Stimulated activated CD4-positive, alpha-beta T cell treated with anti-CD3 and anti-CD28 coated beads, Interleukin-4, amount 100 ng/mL, for 24 hours (primary cell): ENCODE measurements at places on chromosomes 4 and X.

DNA sequence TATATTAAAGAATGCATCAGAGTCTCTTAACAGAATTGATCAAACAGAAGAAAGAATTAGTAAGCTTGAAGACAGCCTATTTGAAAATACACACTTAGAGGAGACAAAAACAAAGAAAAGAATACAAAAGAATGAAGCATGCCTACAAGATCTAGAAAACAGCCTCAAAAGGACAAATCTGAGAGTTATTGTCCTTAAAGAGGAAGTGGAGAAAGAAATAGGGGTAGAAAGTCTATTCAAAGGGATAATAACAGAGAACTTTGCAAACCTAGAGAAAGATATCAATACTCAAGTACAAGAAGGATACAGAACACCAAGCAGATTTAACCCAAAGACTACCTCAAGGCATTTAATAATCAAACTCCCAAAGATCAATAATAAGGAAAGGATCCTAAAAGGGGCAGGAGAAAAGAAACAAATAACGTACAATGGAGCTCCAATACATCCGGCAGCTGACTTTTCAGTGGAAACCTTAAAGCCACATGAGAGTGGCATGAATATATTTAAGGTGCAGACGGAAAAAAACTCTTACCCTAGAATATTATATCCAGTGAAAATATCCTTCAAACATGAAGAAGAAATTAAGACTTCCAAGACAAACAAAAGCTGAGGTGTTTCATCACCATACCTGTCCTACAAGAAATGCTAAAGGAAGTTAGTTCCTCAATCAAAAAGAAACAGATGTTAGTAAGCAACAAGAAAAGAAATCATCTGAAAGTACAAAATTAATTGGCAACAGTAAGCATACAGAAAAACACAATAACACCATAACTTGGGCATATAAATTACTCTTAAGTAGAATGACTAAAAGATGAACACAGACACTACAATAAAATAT, 36.1 kb downstream of the LRBA start:
- no peak for DNase-seq

DNA sequence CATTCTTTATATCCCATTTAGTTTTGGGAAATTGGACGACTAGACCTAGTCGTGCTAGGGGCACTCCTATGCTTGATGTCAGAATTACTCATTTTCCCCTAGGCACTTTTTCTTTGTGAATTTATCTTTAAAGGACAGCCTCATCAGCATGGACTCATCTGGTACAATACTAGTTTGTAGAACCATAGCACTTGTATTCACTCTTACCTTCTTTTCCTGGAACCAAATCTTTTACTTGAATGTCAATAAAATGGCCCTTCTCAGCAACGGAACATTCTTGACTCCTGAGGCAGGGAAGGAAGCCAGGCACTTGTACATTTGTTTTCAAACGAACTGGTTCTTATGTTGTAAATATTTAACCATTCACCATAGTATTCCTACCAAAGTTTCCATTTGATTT, 187.1 kb downstream of the SHROOM3 start:
- DNase-seq, result no peak

- no peak for DNase-seq
Observed at GRCh38 chrX:24928114-24928513, 87.7 kb downstream of the ARX start.

- DNase-seq, result no peak
Observed at GRCh38 chr4:62015043-62015739, 815.1 kb downstream of the ADGRL3 start.

DNA sequence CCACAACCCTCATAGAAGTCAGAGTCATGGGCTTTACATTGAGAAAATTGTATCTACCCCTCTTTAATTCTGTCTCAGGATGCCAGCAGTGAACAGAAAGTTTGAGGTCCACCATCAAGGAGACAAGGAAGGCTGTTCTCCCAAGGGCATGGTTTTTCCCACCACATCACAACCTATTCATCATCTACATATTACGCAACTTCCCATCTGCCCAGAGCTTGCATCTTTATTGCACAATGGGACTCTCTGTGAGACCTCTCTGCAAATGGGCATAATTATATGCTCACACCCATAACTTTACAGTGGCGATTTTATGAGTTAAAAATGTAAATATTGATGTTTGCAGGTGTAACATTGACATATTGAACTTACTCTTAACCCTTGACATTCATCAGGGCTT, 38.9 kb downstream of the PAGE2 start:
- DNase-seq, result no peak

GRCh38 chrX:126170720-126171119, 4.6 kb upstream of the DCAF12L2 start:
- no peak for DNase-seq

- DNase-seq, result no peak
Observed at GRCh38 chrX:153510383-153510782, 7.1 kb upstream of the ATP2B3 start.

- DNase-seq, result peak; percentile 27
Observed at GRCh38 chr4:186037692-186038658, 31.0 kb upstream of the TLR3 start.

GRCh38 chrX:40644821-40645358, 2.5 kb downstream of the CXorf38 start:
- DNase-seq, result peak; percentile 23

GRCh38 chr4:85967872-85968271, 392.0 kb downstream of the MAPK10 start:
- no peak for DNase-seq

DNA sequence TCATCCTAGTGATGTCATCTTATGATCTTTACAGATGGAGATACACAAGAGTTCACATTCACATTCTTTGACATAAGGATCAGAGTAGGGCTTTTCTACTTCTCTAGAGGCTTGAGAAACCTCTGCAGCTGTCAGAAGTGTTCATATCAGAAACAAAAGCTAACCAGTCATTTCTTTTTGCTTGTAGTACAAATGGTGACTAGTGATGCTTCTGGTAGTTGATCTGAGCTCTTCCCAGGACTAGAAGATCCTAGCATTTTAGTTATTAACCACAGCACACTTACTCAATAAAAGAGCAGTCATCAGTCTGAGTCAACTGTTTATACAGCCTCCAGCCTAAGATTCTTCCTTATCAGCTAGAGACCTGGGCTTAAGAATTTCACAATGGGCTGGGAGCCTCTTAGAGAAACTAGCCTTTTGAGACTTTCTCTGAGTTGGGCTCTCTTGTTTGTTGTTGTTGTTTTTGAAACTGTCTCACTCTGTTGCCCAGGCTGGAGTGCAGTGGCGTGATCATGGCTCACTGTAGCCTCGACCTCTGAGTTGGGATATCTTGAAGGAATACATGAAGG, 84.1 kb downstream of the TMEM164 start:
- DNase-seq, result no peak

GRCh38 chr4:174005422-174005821, 278.0 kb downstream of the FBXO8 start:
- no peak for DNase-seq

DNA sequence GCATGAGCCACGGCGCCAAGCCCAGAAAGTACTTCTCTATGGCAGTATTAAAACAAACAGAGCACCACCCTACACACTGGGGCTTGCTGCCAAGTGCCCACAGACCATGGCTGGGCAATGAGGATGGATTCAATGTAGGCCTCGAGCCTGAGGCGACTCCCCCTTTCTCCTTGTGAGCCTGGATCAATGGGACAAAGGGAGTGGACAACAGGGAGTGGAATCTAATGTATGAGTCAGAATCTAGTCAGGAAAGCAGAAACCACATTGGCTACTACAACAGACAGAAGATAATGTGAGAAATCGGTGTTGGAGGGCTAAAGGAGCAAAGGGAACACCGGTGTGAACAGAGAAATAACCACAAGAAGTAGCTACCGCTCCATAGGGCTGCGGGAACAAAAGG, 37.7 kb upstream of the OCIAD2 start:
- no peak for DNase-seq

DNA sequence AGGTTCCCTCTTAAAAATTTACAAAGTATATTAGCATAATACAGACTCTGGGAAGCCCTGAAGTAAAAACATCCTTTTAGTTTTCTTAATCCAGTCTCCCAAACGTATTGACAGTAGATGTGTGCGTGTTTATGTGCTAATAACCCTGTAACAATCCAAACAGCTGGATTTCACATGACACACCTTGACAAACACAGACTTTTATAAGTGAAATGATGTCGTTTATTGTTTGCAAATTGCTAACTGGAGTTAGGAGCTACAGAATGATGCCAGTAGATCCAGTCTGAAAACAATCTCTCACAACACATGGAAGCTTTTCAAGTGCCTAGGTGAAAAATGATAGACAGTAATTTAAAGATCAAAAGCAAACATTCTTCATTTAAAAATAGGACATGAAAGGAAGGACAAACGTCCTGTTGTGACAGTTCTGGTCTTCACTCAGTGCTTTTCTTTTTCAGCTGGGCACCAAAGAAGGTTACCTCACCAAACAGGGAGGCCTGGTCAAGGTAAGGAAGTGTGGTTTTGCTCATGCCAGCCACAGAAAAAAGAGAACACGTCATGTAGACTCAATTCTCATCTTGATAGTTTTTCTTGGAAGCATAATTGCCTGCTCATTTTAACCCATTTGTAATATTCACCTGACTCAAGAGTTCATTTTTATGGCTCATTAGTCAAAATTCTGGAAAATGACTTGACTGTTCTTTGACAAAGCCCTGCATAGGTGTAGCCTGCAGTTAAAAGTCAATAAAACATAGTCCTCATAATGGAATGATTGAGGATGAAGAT, 32.9 kb downstream of the LAMTOR3 start:
- DNase-seq, result no peak

DNA sequence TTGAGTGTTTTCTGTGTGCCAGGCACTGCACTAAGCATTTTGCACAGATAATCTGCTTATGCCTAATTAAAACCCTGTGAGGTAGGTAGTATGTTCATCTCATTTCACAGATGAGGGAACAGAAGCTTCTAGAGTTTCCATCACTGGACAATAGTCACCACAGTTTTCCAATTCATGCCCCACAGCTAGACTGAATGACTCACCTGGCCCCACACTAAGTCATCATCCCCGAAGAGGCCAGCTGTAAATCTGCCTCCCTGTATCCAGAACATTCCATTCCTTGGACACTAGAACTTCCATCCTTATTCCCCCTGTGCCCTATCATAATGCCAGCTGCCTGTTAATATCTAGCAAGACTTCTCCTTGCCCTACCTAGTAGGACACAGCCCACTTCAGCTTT, 40.9 kb upstream of the NYX start:
- DNase-seq, result no peak

GRCh38 chrX:40581336-40581920, 658 bp downstream of the ATP6AP2 start:
- DNase-seq, result peak; percentile 9

GRCh38 chr4:26941951-26942350, 81.3 kb downstream of the STIM2 start:
- no peak for DNase-seq

DNA sequence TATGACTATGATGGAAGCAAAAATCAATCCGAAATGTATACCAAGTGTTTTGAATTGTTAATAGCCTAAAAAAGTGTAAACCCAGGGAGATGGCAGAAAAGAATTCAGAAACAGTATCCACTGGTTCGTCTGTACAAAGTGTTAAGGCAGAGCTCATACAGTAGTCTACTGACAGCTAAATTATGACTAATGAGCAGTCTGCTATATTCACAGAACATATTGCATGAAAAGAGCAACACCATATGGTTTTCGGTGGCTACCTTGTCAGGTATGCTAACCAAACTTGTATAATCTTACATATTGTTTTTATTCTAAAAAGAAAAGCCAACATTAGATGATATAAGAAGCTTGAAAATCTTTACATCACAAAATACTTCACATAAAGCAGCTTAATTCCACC, 18.5 kb downstream of the EPHA5 start:
- DNase-seq, result no peak

- DNase-seq, result no peak
Observed at GRCh38 chr4:166527500-166527899, 654.5 kb downstream of the TLL1 start.

GRCh38 chr4:41013746-41014145, 200.6 kb downstream of the APBB2 start:
- DNase-seq, result no peak

- DNase-seq, result no peak
Observed at GRCh38 chr4:14568351-14568750, 433.9 kb upstream of the CPEB2 start.

DNA sequence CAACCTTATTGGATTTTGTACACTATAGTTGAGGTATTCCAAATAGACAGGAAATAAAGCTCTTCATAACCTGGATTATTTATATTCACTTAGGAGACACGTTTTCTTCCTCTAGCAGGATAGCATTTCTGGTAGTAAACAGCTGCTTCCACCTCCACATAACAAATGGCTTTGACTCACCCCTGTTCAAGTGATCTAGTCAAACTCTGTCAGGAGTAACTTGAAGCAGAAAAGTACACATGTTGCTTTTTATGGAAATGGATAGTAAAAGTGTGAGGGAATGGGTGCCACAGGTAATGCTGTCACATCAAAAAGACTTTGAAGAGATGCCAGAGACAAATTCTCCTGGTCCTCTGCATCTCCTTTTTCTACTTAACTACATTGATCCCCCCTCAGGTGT, 258.7 kb upstream of the SLC7A11 start:
- DNase-seq, result no peak

DNA sequence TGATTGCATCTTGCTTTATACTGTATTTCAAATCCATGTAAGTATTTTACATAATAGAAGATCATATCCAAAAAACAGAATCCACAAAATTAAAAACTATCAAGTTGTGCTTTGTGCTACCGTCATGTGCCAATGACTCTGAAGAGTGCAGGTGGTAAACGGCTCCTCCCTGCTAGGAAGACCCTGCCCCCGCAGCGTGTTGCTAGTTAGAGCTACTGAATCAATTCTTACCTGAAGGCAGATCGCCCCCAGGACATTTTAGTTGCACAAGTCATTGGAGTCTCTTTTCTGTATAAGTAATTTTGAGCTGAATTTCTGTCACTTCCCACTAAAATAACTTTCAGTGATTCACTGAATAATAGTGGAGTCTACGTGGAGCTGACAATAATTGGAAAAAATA, 599.5 kb upstream of the ZFP42 start:
- no peak for DNase-seq

DNA sequence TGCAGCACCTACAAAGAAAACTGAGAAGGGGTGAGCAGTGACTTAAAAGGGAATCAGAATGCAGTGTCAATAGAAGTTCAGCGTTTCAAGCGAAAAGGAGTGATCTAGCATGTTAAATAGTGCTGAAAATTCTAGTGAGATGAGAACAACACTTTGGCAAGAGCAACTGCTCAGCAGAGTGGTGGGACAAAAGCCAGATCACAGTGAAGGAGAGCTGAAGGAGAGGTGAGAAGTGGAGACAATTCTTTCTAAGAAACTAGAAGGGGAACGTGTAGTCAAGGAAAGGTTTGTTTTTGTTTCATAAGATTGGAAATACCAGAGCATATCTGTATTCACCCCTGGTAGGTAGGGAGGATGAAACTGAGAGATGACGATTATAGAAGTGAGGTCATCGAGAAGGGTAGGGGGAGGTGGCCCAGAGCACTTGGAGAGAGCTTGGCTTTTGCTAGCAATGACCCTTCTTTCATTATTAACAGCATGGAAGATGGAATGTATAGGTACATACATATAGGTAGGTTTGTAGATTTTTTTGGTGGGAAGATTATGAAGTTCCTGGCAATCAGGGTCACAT, 33.7 kb downstream of the SRPX2 start:
- no peak for DNase-seq
